Stimulated activated naive B cell treated with anti-CD40 and anti-IgM and Interleukin-4, amounts not matched to agents 10 μg/mL and 1 μg/mL and 100 μg/mL, for 72 hours (primary cell): ENCODE measurements at places on chromosomes 3 and 15.

DNA sequence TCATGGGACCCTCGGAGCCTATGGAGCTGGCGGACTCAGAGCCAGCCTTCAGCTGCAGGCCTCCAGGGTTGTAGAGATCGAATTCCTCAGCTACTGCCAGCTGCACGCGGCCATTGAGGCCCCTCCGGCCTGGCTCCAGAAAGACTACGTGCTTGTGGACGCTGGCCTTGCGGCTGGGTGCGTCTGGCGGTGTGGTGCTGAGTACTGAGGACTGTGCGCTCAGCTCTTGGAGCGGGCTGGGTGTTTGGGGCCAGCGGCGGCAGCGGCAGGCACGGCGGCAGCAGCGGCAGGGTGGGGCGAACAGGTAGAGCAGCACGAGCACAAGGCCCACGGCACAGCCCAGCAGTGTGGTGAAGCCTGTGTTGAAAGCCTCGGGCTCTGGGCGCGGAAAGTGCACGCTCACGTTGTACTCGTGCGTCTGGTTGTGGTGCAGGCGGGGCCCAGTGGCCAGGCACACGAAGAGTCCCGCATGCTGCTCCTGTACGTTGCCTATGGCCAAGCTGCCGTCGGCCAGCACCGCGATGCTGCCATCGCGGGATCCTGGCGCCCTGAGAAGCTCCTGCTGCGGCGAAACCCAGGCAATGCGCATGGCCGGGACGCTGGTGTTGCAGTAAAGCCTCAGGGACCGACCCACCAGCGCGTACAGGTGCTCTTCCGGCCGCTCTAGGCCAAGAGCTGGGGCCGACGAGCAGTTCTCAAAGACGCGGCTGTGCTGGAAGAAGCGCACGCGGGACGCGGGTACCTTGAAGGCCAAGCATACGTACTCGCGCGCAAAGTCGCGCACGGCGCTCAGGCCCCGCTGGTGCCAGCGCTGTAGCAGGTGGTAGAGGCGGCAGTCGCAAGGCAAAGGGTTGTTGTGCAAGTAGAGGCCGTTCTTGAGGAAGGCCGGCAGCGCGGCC lies 1.3 kb downstream of the AMIGO3 start:
- no peak for DNase-seq

- DNase-seq: no peak
Observed at GRCh38 chr3:67661089-67661488, 6.7 kb upstream of the SUCLG2 start.

DNA sequence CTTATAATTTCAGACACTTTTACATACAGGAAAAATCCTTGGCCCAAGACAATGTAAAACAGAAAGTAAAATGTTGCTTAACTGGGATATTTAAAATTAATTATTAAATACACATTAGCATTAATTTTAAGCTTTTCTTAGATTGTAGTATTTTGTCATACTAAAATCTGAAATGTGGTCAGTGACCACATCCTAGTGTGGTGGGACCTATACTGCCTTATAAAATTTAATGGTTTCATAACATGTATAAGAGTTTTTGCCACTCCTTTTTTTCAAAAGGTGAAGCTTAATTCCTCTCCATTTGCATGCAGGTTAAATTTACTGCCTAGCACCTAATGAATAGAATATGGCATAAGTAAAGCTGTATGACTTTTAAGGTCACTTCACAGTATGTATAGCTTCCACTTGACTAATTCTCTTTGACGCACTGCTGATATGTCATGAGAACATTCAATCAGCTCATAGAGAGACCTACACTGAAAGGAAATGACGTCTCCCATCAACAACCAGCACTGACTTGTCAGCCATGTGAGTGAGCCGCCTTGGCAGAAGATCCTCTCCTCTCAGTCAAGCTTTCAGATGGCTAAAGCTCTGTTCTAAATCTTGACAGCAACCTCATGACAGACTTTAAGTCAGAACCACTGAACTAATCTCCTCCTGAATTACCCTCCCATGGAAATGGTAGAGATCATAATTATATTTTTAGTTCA lies 847.8 kb downstream of the SI start:
- no peak for DNase-seq

DNA sequence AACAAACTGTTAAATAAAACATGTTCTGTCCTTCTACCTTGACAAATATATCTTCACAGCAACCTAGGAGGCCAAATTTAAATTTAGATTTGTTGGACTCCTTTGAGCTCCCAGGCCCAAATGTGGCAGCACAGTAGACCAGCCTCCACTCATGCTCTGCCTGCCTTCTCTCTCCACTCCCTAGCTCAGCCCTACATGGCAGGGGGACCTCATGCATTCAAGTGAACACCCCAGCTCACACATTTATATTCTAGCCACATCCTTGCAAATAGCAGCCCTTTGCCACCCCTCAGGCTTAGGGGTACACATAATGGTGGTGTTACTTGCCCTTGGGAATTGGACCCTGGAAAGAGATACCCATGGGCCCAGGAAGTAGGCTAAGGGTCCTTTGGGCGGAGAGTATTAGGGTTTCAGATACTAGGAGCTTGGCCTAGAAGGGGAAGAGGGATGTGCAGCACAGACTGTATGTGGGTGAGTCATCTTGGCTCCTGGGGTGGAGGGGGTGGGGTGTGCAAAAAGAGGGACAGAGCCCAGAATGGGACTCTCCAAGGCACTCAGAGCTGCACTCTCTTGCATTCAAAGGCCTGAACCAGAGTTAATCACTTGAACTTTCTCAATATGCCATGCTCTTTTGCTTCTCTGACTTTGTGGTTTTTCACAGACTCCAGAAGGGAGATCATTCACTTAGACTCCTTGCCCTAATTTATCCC lies 268.4 kb upstream of the ROPN1 start:
- no peak for DNase-seq

- DNase-seq: no peak
Observed at GRCh38 chr3:154224866-154225265, 99.4 kb downstream of the DHX36 start.

GRCh38 chr15:63599401-63600000 lies 2.3 kb downstream of the FBXL22 start:
- DNase-seq: peak; percentile 63

GRCh38 chr3:62090066-62090465 lies 283.3 kb downstream of the FEZF2 start:
- DNase-seq: no peak

- no peak for DNase-seq
Observed at GRCh38 chr15:57656434-57656833, 50.1 kb upstream of the POLR2M start.

DNA sequence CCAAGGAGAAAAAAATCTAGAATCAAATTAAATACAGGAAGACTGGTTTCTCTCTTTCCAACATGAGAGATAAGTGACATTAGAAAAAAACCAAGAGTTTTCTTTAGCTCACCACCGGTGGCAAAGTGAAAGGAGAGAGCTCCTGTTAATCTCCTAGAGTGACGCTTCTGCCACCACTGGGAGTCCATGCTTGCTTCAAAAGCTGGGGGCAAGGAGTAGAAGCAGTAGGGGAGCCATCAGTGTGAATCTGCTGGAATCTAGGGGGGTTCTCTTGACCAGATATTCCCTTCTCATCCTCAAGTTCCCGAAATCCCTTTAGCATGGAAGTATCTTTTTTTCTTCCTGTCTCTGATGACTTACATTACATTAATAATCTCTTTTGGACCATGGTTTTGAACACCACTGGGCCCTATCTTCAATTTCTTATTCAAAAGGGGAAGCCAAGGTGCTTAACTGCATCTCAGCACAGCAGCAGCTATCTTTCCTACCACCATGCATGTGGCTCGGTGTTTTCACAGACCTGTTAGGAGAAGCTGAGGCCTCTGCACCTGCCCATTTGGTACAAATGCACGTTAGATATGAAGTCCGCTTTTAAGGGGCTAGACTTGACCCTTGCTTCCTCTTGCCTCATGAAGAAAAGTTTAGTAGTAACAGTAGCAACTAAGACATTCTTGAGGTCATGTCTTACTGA lies 6.6 kb upstream of the ICE2 start:
- no peak for DNase-seq

GRCh38 chr15:89057506-89058133 lies 30.6 kb upstream of the ABHD2 start:
- peak; percentile 59 for DNase-seq

DNA sequence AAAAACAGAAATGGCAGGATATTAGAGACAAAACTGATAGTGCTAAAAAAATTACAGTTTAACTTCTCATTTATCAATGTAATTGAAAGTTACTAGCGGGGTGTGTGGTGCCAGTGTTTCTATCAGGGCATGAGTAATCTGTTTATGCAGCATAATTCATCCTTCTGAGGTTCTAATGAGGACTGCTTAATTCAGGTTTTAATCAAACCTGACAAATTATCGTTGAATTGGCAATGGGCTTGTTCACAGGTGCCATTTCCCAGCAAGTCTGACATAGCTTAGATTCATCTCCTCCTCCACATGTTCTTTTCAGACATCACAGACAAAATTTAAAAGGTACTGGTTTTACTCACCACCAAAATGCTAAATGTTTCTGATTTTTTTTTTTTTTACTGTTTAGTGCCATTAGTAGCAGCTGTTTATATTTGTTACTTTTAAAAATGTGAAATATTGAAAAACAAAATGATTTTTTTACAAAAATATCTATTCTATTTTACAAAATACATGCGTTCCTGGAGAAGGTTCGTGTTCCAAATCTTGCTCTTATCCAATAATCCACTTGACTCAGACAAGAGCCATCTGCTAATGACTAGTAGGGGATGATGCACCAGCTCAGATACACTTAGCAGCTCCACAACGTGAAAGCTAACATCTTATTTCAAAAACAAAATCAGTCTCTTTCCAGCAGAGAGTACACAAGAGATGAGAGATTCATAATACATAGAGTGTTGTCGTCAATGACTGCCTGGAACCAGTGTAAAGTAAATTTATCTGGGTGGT lies 447.7 kb upstream of the DPPA4 start:
- no peak for DNase-seq

GRCh38 chr3:169615833-169616232 lies 47.7 kb downstream of the MECOM start:
- no peak for DNase-seq

- DNase-seq: no peak
Observed at GRCh38 chr3:149535333-149535685, 60.8 kb downstream of the TM4SF4 start.

DNA sequence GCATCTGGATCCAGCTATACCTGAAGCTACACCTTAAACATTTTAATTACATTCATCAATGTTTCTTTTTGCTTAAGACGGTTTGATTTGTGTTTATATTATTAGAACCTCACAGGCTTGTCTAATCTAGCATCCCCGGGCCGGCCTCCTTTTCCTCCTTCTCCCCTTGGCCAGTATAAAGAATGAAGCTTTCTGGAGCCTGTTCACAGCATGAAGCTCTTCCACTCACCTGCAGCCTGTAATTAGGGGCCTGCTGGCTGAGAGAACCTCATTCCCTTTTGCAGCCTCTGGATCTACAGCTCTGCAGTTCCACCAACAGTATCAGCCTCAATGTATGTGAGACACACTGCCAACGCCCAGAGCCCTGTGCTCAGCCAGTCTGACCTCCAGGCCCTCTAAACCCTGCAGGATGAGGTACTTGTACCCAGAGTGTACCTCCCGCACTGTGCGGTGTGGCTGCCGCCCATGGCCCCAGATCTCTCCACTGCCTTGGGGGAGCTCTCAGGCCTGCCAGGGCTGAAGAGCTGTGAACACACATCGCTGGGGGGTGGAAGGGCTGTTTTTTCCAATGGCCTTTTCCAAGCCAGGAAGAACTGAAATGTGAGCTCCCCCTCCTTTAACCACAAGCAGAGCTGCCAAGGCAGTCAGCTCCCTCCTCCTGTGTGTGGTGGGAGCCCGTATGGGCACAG lies 114.7 kb upstream of the ALDH1A3 start:
- DNase-seq: no peak

DNA sequence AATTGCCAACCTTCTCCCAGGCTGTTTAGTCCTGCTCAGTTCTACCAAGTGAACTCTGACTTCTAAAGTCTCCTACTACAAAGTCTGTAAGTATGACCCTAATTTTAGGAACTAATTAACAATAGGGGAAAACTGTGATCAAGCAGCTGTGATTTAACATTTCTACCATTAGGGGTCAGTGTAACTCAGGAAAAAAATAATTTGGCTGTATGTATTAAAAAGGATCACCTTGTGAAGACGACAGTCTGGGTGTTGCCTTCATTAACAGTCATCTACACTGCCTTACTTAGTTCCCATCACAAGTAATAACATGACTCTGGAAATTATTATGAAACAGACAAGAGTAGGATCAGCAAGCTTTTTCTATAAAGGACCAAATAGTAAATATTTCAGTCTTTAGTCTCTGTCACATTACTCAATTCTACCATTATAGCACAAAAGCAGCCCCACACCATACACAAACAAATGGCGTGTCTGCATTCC lies 4.2 kb upstream of the NPHP3 start:
- no peak for DNase-seq

DNA sequence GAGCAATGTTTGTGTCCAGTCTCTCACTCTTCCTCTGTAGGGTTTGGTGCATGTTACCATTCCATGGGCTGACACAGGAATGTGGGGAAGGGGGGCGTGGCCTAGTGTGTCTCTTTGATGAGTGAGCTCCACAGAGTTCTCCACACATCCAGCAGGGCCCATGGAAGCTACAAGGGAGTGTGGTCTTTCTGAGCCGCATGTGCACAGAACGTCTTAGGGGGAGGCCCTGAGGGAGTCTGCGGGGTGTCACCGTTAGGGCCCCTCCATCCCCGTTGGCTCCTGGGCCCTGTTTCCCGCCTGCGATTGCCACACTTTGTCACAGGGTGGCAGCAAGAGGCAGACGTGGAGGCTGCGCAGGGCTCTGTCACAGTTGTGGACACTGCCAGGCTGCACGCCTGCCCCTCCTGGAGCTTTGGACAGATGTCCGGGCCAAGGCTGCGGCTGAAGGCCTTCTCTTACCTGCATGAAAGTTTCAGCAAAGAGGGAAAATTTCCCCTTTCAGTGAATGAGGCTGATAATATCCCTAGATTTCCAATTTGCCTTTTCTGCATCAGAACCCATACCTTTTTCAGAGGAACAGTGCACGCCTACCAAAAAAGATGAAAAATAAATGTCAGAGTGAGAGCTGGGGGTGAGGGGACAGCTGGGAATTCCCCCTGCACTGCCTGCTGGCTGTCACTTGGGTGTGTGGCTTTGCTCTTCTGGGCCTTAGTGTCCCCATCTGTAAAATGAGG lies 24.3 kb downstream of the CACNA2D3 start:
- no peak for DNase-seq

DNA sequence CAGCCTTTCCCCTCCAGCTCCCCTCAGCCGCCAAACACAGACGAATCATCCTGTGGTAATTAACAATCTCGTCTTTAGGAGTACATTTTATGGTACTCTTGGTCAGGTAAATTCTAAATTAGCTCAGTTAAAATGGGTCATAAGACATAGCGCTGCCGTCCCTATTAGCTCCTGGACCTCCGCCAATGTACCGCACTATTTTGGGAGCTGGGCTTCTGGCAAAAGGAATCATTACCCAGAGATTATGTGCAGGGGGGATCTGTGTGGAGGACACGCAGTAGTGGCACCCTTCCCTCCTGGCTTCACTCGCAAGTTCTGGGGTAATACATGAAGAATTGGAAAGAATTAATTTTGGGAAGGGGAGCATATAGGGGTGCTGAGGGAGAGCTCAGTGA lies 68.6 kb upstream of the ONECUT1 start:
- no peak for DNase-seq

DNA sequence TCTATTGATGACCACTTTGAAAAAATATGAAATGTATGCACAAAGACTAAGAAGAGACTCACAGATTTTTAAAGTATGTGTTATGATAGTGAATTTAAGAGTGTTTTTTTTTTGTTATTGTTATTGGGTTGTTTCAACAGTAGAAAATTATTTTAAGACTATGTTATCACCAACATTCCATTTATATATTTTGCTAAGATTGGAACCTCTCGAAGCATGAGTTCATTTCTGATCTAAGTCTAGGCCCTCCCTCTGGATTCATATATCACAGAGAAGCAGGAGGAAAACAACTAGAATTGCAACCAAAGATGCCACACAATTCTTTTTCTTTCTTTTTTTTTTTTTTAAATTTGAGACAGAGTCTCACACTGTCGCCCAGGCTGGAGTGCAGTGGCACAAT lies 46.8 kb downstream of the ITGB5 start:
- DNase-seq: no peak
